Dorsolateral prefrontal cortex (tissue), 122 donors: ENCODE measurements at places on chromosomes 12 and 14. TPM values are rescaled to one million over a fixed set of nuclear protein-coding genes. Genes with fewer than 3 reads are reported as not detected.

PIWIL1 gene
- total RNA-seq, result not detected

PTPRQ gene
- 2.6 TPM for total RNA-seq

RAB15 gene
- 73.1 TPM for total RNA-seq

TPPP2 gene
- total RNA-seq, result not detected

CCDC88C gene
- total RNA-seq, result 8.6 TPM

SAMD15 gene
- 2.0 TPM for total RNA-seq
